ENCODE measurements at places on chromosomes 13 and 19.

DNA sequence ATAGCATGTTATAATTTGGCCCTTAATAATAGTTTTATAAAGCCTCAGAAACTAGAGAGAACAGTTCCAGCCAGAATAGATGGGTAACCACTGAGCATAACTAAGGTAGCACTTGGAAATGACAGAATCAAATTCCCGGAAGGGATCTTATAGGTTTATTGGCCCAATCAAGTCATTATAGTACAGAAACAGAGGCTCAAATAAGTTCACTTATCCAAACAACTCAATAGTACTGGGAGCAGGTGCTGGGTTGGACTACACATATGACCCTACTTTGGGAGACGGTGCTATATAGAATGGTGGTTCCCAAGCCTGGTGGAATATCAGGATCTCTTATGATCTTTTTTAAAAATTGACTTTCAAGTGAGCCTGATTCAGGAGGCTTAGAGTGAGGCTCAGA lies 32.7 kb upstream of the OLFM4 start:
- no peak for DNase-seq

GRCh38 chr19:1161716-1162115 lies 12.4 kb downstream of the SBNO2 start:
- no peak for DNase-seq

DNA sequence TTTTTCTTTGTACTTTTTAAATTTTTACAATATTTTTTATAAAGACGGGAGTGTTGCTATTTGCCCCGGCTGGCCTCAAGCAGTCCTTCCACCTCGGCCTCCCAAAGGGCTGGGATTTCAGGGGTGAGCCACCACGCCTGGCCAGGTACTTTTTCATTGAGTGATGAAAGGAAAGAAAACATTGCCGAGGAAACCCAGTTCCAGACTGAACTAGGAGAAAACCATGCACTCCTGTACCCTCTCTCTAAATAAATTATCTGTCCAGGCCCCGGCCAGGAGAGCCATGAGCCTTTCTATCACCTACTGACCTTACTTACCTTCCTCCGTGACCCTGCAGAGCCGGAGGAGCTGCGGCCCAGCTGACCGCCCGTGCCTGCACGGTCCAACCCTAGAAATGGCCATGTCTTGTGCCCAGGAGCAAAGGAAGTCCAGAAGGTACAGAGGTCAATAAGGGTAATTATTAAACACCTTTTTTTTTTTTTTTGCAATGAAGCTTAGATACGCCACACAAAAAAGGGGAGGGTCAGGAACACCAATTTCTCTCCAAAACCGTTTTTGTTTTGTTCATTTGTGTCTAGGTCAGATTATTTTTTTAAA lies at the start of gene SLC7A9:
TSS of gene SLC7A9 (minus strand) at position 399 of the 597 bp plus-strand sequence. CDS start 1,233 bp downstream, outside the sequence.
- DNase-seq, result no peak

- no peak for DNase-seq
Observed at GRCh38 chr13:111338841-111339240, 18.4 kb downstream of the TEX29 start.

DNA sequence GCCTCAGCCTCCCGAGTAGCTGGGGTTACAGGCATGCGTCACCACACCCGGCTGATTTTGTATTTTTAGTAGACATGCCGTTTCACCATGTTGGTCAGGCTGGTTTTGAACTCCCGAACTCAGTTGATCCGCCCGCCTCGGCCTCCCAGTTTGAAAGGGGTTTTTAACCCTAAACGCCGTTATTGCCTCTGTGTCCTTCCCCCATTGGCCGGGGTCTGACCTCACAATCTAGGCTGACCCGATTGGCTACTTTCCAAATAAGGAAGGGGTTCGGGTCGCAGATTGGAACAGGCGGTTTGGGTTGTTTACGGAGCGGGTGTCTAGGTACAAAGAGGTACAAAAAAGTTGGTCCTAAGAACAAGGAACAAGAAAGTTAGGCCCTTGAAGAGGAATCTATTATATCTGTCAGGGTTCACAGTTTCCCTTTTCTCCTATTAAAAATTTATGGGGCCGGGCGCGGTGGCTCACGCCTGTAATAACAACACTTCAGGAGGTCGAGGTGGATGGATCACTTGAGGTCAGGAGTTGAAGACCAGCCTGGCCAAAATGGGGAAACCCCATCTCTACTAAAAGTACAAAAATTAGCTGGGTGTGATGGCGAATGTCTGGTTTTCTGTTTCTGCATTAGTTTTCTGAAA lies 1.0 kb downstream of the ZNF253 start:
- DNase-seq, result peak; percentile 46

DNA sequence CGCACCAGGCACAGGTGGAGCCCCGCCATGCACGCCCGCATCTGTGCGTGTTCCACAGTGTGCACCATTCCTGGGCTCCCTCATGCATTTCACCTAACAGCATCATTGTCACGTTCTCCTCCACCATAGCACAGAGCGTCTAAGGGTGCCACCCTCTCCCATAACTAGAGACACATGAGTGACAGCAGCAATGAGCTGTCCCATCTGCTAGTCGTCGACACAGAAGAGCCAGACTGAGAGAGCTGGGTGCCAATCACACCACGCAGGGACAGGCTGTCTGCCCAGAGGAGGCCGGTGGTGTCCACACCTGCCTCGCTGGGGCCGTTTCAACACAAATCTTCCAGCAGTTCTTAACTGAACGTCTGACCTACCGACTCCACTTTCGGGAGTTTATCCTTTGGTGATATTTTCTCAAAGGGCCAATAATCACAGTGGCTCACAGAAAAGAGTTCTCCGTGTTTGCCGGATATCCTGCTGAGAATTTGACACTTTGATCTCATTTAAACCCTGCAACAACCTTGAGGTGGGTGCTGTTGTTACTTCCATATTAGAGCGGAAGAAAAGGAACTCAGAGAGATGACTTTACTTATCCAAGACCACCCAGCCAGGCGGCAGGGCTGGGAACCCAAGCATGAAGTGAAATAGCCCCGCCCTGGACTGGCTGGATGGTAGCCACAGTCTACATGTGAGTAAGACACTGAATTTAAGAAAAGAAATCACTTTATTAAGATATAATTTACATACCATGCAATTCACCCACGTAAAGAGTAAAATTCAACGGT lies 16.2 kb downstream of the CLEC11A start:
- no peak for DNase-seq

DNA sequence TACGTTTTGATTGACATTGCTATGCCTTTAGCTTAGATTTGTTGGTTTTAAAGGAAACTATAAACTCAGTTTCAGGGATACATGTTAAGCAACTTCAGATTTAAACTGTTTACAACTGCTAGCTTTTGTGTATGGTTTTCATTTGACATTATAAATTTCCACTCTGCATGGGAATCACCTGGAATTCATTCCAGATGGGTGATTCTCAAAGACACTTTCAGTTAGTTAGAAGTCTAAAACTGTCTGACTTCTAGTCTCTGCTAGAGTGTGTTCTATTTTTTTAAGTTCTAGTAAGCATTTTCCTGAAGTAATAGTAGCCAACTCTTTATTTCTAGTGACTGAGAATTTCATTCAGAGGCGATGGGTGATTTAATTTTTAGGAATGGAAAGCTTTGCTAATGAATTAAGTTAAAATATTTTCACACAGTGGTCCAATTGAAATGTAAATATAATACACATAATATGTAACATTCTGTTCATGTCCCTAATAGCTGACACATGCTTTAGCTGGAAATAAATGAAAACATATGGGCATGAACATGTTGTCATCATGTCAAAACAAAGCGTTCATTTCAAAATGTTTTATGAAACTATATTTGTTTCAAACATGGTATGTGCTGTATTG lies 58.3 kb upstream of the CSNK1A1L start:
- DNase-seq, result no peak

- DNase-seq, result no peak
Observed at GRCh38 chr13:77737583-77738200, 40.2 kb downstream of the SLAIN1 start.

- DNase-seq, result peak; percentile 34
Observed at GRCh38 chr19:6108721-6109633, 1.3 kb downstream of the RFX2 start.

DNA sequence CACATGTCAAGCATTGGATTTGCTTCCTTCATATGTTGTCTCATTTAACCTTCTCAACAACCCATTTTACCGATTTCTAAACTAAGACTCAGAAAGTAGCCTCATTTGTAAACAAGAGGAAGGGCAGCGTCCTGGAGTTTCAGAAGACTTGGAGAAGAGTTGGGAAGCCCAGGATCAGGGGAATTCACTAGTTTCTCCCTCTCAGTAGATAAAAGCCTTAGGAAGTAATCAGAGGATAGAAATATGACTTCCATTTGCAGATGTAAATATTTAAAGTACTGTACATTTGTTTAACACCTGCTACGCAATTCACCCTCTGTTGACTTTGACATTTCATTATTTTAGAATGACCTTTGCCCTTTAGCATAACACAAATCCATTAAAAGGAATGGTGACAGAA lies 216.4 kb downstream of the DCT start:
- DNase-seq, result no peak

DNA sequence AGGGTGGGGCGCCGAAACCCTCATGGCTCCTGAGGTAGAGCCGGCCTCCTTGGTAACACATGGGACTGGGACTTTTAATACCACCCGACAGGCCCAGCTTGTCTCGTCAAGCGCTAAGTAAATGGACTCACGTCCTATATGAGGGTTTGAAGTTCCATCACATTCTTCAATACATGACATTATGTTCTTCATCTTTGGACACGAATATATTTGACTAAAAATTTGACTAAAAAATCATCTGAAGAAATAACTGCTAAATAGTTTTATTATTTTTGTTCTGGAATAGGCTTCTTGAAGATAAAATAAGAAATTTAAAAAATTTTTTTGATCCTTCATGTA lies 335 bp upstream of the ZNF607 start:
- DNase-seq, result no peak

DNA sequence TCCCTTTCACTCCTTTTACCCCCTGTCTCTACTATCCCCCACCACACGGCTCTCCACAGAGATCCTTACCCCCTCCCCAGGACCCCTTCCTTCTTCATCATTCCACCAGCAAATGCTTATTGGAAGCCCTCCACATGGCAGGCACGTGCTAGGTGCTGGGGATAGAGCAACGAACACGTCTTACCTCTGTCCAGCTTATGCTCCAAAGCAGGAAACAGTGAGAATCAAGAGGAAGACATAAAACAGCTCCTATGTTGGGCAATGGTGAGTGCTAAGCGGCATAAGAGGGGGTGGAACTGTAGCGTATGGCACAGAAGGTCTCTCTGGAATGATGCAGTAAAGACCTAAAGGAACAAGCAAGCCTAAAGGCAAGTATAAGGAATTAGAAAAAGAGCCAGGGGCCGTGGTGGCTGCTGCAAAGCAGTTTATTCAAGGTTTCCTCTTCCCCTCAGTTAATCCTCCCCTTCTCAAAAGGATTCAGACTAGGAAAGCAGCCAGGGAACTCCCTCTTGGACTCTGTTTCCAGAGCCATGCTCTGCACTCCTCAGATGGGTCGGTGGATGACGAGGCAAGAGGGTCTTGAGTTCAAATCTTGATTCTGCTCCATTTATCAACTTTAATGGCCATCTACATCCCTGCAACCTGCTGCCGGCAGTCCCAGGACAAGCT lies 289.4 kb downstream of the FOXO1 start:
- no peak for DNase-seq

DNA sequence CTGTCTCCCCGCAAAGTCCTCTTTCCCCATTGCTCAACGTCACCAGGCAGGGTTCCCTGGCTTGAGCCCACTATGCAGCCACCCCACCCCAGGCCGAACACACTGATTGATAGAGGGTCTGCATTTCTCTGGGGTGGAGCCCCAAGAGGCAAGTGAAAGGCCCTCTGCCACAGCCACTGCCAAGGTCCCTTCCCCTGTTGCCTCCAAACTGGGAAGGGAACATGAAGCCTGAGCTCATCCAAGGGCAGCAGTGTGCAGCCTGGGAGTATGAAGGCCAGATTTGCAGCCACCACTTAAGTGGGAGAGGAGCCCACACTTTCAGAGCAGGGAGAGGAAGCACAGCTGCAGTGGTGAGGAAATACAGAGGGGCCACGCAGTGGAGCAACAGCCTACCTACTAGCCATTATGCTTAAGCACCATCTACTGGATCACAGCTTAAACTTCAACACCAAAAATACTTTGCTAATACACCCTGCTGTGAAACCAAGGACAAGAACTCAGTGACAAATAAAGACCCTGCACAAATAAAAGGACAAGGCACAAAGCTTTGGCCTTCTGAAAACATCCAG lies 48.6 kb downstream of the UBL3 start:
- peak; percentile 53 for DNase-seq

DNA sequence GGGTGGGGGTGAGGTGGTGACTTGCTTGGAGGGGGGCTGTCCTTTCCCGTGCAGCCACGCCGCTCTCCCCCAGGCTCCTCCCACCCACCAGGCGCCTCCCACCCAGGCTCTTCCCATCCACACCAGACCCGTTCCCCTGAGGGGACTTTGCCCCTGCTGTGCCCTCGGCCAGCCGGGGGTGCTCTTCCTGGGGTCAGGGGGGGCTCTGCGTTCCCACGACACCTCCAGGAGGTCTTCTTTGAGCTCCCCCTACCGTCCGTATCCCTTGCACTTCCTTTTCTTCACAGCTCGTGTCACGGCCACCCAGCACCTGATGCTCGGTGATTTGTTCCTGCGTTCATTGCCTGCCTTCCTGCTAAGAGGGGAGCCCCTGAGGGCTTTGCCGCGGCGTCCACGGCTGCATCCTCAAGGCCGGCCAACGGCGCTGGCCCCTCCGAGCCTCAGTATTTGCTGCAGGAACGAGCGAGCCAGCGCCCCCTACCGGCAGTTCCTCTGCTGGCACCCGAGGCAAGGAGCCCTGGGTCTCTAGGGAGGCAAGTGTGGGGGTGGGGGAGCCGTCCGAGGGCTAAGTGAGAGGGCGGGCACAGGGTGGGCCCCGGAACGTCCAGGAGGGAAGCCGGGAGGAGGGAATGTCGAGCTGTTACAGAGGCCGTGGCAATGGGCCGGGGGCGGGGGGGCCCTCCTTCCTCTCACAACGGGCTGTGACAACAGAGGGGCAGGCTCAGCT lies 11.8 kb downstream of the LRRC4B start:
- peak; percentile 48 for DNase-seq

DNA sequence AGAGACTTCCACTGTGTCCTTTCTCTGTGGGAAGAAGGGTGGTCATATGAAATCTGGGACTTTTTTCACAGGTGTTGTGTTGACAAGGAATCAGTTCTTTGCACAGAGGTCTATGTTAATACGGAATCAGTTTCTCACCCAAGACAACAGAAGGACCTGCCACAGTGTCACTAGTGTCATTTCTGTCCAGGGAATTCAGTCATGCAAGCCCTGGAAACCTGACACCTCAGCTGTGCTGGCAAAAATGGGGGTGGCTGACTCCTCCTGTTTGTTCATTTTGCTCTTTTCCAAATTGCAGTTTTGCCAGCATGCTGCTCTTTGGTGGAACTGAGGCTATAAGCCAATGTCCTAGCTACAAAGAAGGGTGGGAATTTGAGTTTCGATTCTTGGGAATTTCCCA lies 49.8 kb upstream of the ESD start:
- DNase-seq, result no peak

GRCh38 chr13:73034901-73035300 lies 23.9 kb upstream of the KLF5 start:
- DNase-seq, result no peak

DNA sequence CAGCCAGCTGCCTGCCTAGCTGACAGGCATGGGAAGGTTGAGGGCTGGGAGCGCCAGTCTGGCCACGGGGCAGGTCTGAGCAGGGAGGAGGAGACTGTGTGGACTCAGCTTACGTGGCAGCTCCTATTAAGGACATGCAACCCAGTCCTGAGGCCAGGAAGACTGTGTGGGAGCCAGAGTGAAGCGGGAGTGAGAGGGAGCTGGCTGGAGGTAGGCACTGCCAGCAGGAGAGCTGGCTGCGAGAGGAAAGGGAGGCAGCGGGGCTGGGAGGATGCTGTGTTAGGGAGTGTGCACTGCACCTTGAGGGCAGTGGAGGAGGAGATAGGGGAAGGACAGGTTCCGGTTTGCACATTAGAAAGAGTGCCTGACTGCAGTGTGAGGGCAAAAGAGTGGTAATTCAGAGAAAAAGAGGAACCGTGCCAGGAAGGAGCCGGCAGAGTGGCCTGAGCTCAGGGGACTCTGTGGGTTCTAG lies 99.2 kb downstream of the SLC7A1 start:
- peak; percentile 93 for DNase-seq

Data from AML-193 (cell line).